ENCODE measurements at places on chromosomes 11 and 22.

DNA sequence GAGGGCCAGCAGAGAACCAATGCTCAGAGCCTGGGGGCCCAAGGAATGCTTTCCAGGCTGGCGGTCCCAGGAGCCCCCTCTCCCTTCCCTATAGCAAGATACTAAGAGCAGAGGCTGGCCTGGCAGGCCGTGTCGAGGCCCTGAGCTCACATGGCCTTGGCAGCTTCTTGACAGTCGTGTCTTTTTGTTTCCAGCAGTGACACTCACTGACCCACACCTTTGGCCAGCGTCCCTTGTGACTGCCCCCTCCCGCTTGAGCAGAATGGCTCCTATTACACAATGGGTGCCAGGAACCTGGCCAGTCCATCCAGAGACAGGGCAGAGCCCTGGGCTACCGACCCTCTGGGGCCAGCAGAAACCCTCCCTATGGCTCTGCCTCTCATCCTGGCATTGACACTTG is 6.4 kb upstream of the CCND1 start:
- DNase-seq: no peak

DNA sequence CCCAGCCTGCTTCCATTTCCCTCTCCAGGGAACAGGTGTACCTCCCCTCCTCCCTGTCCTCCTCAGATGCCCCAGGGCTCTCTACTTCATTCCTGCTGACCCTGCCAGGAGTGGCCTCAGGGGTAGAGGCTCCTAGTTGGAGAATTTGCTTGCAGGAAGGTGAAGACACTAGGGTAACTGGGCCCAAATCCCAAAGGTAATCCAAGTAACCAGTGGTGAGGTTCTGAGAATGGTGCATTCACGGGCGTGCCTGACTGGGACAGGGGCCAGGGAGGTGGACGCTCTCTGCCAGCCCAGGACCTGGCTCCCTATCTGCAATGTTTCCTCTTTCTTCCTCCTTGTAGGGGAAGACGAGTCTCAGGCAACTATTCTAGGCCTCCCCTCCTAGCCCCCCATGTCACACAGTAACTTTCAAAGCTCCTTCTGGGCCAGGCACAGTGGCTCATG is 2.9 kb downstream of the SLC35C1 start:
- DNase-seq: no peak

- no peak for DNase-seq
These were observed 6.2 kb upstream of the FTH1 start for GRCh38 chr11:61973476-61974162.

- DNase-seq: no peak
These were observed 1293.0 kb upstream of the TENM4 start for GRCh38 chr11:80733790-80734189.

GRCh38 chr11:82045748-82046457 is 687.8 kb downstream of the FAM181B start:
- DNase-seq: no peak

DNA sequence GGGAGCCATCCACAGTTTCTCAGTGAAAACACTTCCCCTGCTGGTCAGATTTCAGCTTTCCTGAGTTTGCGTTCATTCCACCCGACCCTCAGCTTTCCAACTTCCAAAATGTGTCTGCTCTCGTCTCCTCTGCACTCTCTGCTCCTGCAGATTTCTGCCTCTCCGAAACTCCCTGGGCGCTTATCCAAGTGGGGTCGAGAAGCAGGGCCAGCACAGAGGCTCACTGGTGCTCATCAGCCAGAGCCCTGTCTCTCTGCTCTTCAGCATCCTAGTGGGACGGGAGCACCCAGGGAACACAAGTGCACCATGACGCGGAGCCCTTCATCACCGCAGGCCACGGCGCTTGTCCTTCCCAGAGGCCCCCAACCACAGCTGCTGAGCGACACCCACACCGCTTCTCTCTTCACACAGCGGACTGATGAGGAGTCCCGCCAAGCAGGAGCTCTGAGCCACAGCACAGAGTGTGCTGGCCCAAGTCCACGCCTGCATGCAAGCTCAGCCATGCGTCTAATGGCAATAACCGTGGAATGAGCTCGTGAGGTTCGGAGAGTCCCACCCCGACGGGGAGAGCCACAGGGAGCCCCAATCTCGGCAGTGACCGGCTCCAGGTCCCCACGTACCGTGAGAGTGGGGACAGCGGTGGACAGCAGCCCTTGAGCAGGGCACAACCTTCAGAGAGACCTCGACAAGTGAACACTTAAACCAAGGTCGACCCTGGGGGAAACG is 27.9 kb upstream of the MOB2 start:
- no peak for DNase-seq

DNA sequence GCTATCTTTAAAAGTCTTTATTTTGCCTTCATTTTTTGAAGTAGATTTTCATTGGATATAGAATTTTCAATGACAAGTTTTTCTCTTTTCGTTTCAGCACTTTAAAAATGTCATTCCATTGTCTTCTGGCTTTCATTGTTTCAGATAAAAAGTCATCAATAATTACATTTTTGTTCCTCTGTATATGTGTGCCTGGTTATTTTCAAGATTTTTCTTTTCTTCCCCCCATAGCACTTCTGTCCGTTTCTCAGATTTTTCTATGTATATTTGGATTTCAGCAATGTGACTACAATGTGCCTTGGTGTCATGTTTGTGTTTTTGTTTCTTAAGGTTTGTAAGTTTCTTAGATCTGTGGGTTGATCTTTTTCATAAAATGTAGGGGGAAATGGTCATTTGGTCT is 66.3 kb upstream of the HSD17B12 start:
- no peak for DNase-seq

DNA sequence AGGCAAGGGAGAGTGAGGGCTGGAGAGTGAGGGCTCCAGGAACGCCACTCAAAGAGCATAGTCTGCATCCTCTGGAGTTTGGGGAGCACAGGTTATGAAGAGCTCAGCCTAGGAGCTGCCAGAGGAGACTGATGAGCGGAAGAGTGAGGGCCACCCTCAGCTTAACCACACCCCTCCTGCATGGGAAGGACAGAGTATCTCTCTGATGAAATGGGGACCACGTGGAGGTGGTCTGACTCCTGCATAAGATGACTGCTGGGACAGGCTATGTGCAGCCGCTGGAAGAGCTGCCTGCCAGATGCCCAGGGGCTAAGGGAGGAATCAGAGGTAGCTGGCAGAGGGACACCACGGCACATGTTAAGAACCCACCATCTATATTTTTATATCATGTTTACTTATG is 162.9 kb upstream of the POU2AF2 start:
- no peak for DNase-seq

DNA sequence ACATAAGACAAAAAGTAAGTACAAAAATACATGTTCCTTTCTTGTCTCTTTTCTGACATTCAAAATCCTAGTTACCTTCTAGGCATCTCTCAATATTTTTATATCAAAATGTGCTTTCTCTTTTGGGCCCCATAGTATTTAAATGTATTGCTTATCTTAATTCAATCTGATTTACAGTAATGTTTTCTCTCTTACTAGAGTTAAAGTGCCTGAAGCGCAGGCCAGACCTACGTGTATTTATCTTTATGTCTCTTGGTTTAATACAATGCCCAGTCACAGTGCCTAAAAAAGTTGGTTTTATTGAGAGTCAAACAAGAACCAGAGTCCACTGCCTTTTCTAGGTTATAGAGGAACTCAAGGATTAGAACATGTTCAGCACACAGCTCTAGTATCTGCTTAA is 64.3 kb downstream of the FANCF start:
- DNase-seq: no peak

DNA sequence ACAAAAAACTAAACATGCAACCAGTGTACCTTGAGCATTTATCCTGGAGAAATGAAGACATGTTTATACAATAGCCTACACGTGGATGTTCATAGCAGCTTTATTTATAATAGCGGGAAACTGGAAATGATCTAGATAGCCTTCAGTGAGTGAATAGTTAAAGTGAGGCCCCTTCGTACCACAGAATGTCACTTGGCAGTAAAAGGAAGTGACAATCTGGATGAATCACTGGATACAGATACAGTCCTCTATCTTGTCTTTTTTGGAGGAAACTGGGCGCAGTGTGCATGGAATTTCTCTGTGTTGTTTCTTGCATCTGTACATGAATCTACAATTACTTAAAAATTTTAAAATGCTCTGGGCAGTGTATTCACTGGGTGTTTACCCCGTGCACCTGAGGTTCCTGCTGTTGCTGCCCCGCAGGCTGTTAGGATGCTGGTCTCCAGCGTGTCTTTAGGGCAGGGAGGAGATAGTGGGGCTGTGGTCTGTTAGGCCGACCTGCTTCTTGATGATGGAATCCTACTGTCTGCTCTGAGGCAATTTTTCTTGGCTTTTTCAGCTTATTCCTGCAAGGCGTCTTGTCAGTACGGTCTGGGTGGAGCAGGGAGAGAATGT is 23.2 kb downstream of the DERL3 start:
- no peak for DNase-seq

DNA sequence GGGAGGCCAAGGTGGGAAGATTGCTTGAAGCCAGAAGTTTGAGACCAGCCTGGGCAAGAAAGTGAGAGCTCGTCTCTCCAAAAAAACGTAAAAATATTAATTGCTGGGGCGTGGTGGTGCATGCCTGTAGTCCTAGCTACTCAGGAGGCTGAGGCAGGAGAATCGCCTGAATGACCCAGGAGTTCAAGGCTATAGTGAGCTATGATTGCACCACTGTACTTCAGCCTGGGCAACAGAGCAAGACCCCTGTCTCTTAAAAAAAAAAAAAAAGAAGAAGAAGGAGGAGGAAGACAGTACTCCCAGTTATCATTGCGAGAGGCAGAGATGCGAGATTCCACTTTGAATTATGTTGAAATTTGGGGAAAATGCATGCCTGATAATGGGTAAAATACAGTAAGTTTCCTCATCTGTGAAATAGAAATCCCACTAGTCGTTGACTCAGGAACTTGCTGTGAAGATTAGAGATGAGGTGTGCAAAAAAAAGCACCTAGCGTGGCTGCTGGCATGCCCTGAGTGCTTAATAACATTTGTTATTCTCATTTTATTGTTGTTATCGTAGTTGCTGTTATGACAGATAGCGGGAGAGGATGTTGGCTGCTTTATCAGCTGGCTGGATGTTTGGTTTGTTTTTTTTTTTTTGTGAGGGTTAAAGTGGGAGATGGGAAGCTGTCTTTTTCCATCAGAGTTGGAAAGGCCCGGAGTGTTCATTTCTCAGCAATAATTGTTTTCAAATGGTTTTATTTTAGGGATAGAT is 33.4 kb downstream of the BCR start:
- no peak for DNase-seq

GRCh38 chr11:119085437-119085847 is 761 bp downstream of the HMBS start:
- DNase-seq: no peak

DNA sequence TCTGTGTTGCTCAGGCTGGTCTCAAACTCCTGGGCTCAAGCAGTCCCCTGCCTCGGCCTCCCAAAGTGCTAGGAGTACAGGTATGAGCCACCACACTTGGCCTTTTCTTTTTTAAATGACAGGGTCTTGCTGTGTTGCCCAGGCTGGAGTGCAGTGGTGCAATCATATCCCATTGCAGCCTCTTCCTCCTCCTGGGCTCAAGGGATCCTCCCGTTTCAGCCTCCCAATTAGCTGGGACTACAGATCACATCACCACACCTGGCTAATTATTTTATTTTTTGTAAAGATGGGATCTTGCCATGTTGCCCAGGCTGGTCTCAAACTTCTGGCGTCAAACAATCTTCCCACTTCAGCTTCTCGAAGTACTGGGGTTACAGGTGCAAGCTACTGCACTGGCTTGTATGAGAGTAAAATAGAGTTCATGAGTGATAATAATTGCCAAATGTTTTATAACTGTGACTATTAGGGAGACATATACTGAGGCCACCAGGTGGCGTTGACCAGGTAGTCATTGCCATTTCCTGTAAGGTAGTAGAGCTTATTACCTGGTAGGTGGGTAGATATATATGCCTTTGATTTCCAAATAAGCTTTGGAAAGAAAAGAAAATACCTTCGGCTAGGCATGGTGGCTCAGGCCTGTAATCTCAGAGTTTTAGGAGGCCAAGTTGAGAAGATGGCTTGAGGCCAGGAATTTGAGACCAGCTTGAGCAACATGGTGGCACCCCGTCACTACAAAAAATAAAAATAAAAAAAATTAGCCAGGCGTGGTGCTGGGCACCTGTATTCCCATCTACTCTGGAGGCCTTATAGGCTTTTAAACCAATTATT is 5.4 kb downstream of the FDX1 start:
- no peak for DNase-seq

GRCh38 chr11:13242564-13242963 is 35.0 kb upstream of the BMAL1 start:
- DNase-seq: no peak

DNA sequence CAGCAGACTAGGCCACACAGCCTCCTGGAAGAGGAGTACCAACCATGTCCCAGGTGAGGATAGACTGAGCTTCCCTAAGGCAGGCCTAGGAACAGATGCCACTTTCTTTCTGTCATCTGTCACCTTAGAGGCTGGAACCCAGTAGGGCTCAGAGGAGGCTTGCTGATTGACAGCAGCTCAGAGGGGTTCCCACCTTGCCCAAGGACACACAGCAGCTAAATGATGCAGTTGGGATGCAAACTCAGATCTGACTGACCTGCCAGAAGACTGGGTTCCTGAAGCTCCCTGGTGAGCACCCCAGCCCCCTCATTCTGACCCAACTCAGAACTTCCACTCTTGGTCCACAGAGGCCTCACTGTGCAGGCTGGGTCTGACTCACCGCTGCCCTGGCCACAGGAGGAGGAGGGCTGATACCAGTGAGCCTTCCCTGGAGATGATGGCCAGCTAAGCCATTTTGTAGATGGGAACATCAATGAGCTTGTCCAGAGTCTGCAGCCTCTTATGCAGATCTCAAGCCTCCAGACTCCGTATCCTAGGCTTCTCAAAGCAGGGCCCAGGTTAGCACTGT is 14.0 kb downstream of the CAPN5 start:
- DNase-seq: no peak

GRCh38 chr11:12279672-12280108 is 97.7 kb upstream of the PARVA start:
- DNase-seq: no peak

DNA sequence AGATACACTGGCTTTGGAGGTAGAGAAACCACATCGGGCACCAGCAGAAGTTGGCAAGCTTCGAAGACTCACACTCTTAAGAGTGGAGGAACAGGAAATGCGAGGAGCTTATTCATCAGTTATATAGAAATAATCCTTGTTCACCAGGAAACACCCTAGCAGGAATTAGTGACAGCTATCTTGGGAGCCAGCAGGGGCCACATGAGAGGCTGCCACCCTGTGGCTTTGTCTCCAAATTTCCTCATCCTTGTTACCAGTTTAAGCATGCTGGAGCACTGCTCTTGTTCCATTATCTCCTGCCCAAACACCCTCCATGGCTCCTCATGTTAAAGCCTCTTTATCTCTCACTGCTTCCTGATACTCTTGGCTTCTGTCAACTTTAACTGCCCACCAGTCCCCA is 131.0 kb downstream of the PLEKHA7 start:
- DNase-seq: no peak

DNA sequence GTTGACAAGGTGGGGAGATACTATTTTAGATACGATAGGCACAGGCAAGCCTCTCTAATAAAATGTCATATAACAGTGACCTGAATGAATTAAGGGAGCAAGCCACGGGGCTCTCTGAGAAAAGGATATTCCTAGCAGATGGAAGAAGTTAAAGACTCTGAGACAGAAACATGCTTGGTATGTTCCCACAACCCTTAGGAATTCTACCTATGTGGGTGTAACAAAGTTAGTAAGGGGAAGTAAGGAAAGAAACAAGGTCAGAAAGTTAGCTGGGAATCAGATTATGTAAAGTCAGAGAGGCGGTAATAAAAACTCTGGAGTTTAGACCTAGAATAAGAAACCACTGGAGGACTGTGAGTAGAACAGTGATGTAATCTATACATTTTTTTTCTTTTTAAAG is 59.7 kb upstream of the GDPD4 start:
- DNase-seq: no peak

GRCh38 chr11:59204746-59205145 is 8.0 kb downstream of the MPEG1 start:
- no peak for DNase-seq

Data from NCI-H1417 treated with DMSO at 0.1 percent for 48 hours (cell line).